ENCODE measurements at places on chromosomes 6 and 20.

GRCh38 chr6:138485005-138485545 lies 14.2 kb downstream of the NHSL1 start:
- no peak for DNase-seq

DNA sequence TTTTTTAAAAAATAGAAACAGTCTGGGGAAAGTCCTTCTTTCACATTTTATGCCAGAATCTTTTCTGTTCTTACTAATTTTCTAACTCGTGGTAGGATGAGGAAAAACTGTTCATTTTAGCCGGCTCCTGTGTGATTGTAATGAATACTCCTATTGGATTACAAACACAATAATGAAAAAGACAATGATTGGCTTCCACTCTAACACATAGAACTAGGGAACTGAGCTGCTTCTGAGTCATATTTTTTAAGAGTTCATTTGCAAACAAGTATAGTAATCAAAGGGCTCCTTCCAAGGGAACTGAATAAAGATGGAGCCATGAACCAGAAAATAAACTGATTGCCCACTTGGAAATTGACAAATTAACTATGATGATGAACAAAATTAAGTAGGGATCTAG lies 265.3 kb upstream of the TCF21 start:
- DNase-seq, result no peak

GRCh38 chr6:129590408-129591022 lies 119.5 kb downstream of the ARHGAP18 start:
- no peak for DNase-seq

DNA sequence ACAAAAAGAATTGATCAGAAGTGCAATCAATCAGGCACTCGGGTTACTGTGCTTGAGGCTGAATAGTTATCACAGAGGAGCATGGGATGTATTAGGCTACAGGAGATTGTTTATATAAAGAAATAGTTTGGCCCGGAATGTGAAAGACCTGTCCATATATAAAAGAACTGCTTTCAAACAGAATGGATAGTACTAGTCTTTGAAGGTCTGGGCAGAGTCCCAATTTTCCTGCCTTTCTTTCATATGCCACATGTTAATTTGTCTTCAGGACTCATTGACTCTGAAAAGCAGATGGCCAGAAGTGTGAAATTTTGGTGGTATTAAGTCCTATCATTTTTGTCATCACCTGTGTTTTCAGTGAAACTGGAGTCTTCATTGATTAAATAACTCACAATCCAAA lies 314.5 kb downstream of the EYA4 start:
- DNase-seq, result no peak

DNA sequence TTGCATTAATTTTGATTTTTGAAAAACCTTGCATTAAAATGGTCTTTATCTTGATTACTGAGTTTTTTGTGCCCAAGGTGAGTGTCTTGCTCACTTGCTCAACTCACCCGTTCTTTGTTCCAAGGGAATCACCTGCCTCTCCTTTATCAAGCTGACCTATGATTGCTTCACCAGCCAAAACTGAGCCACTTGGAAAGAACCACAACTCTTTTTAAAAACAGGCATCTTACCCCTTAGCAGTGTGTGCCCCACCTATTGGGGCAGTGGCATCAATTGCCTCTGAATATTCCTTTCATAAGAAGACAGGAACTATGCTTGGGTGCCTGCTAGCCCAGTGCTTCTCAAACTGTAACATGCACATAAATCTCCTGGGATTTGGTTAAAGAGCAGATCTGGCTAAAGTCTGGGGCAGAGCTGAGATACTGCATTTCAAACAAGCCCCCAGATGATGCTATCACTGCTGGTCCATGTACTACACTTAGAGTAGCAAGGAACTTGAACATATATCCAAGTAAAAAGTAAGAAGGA lies 3.3 kb upstream of the STK38 start:
- no peak for DNase-seq

DNA sequence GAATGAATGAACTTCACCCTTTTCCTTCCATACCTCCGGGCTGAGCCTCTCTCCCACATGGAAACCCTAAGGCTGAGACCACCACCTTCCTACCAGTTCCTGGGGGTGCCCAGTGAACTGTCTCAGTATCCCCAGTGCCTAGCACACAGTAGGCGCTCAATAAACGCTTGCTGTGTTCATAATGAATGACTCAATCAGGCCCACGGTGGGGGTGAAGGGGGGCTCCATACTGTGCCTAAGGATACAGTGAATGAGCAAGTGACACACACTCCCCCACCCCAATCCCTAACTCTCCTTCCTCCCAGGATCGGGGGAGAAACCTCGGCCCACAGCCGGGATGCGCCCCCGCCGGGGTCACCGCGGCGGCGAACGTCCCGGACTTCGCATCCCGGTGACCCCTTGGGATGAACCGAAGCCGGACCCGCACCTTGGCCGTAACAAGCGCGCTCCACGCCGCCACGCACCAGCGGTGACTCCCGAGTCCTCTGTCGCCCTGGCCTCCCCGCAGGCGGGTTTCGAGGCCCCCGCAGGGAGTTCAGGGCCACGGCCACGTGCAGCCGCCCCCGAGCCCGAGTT lies 592 bp downstream of the KCNG1 start:
- no peak for DNase-seq

DNA sequence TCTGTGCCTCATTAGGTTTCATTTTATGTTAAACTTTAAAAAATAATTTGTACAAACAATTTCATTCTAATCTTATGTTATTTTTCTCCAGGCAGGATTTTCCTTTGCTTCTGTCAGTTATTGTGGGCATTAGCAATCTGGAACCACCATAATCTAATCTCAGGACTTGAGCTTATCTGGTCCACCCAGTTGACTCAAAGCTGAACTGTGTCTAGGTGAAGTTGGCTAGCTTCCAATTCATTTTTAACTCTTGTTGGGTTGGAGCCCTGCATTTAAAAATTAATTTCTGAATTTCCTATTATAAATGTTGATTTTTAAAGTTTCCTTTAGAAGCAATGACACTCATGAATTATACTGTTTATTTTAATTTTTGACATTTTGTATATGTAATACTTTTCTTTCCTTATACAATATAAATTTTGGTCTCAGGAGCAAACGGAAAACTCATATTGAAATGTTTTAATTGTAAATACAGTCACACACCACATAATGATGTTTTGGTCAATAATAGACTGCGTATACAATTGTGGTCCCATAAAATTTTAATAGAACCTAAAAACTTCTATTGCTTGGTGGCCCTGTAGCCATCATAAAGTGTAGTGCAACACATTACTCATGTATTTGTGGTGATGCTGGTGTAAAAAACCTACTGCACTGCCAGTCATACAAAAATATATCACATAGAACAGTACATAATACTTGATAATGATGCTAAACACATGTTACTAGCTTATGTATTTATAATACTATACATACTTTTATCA lies 121.3 kb downstream of the CLVS2 start:
- DNase-seq, result no peak

DNA sequence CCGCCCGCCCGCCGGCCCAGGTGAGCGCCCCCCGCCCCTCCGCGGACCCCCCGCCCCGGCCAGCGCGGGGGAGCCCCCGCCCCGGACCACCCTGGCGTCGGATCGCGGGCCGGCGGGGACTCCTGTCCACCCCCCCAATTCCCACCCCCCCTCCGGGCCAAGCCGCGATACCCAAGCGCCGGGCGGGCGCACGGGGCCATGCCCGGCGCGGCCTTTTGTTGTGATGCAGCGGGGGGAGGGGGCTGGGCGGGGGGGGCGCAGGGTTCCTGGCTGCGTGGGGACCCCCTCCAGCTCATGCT lies 245 bp downstream of the SRC start:
- no peak for DNase-seq

DNA sequence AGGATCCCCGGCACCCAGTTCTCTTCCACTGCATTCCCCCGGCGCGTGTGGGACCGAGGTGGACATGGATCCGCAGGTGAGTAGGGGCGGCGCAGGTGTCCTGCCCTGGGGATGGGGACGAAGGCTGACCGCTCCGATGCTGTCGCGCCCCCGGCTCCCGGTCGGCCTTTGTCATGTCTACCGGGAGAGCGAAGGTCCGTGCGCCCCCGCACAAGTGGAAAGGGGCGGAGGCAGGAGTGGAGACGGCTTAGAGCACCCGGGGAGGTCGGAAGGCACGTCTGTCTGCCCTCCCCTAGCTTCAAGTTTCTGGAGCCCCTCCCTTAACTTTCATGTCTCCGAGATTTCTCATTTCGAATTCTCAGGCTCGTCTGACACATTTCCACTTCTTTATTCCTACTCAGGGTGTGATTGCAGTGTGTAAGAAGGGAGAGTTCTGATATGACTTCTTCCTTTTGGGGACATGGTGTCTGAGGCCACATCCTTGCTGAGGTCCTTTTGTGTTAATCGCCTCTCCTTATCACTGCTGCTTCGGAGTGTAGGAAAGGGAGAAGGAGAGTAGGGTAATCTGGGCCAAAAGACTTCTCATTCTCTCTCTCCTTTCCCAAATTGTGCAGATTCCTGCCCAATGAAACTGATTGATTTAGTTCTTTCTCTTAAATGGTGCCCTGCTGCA lies 435 bp downstream of the KIFC1 start:
- no peak for DNase-seq

GRCh38 chr6:35081426-35081851 lies 59.7 kb downstream of the TCP11 start:
- no peak for DNase-seq

DNA sequence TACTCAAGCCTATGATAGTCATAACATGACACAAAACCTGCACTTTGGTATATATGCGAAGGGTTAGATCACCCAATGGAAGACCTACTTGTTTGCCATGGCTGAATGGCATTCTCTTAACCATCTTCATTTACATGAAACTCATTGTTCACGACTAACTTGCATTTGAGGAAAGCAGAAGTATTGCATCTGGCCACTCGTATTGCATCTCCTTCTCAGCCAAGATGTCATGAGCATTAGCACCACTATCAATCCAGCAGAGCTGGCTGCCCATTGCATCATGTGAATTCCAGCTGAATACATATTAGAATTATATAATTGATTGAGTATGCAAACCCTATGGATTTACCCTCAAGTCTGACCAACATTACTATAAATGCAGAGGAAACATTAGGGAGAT lies 390.2 kb downstream of the LAMA2 start:
- DNase-seq, result no peak

- DNase-seq, result no peak
Observed at GRCh38 chr6:125099211-125100073, 54.1 kb upstream of the TPD52L1 start.

- no peak for DNase-seq
Observed at GRCh38 chr20:29079769-29080690, 2177.4 kb upstream of the DEFB115 start.

- DNase-seq, result no peak
Observed at GRCh38 chr20:46898423-46898822, 3.8 kb downstream of the EYA2 start.

GRCh38 chr20:59802471-59803221 lies 130.8 kb downstream of the SYCP2 start:
- DNase-seq, result no peak

DNA sequence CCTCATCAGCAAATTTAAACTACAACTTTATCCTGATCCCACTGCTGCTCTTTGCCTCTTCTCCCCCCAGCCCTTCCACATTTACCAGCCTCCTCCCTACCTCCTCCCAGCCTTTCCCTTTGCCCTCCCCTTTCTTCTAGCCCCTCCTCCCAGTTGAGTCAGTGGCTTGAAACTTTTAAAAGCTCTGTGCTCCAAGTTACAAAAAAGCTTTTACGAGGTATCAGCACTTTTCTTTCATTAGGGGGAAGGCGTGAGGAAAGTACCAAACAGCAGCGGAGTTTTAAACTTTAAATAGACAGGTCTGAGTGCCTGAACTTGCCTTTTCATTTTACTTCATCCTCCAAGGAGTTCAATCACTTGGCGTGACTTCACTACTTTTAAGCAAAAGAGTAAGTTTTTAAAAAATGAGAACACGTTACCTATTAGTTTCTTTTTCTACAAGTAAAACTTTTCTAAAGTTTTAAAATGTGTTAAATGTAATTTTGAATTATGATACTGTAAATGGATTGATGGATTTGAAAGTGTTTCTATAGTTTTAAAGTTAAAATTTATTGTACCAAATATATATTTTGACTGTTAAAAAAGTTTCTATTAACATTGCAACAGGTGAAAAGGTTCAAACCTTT lies at the start of gene GJA1:
Gene GJA1, plus strand, starts transcription at position 203 of the 626 bp plus-strand sequence. CDS start 11,202 bp downstream, outside the sequence.
- DNase-seq, result no peak

GRCh38 chr20:48295966-48296421 lies 510.7 kb upstream of the SULF2 start:
- no peak for DNase-seq

GRCh38 chr6:98343004-98343403 lies 491.4 kb upstream of the POU3F2 start:
- DNase-seq, result no peak

- DNase-seq, result no peak
Observed at GRCh38 chr20:54140927-54141566, 32.7 kb downstream of the CYP24A1 start.

DNA sequence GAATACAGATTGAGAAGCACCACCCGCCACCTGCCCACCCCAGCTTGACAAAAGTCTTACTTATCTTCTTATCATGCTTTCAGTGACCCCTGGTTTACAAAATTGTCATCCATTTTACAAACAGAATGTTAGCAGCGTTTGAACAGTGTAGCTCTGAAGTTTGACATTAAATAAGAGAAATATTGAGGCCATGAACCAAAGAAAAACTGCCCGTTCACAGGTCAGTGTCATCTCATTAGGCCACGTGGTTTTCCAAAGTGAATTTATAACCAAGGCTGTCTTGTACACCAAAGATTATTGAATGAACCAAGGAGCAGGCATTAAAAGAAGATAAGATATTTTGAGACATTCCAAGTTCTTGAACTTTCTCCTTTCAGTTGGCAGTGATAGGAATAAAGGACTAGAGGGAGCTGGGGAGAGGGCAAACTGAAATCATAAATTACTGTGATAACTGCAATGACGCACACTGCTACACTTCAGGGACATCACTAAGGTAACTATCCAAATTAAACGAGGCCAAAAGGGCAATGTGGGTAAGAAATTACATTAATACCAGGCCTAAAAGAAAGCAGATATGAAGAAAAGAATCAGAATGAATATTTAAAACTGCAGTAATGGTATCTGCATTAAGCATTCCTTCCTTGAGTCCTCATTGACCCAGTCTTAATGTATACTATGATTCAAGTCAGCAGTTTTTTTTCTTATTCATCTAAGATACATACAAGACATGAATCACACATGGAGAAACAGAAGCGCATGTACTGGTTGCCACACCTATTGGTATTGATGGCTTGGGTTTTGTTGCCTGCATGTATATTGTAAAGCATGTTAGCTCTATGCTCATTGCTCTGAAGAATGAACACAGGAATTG lies 159.8 kb upstream of the ARG1 start:
- no peak for DNase-seq

- DNase-seq, result no peak
Observed at GRCh38 chr6:107894809-107895396, 63.1 kb downstream of the SEC63 start.

- no peak for DNase-seq
Observed at GRCh38 chr6:135703621-135704020, 147.9 kb upstream of the PDE7B start.

GRCh38 chr6:136420853-136421252 lies 129.4 kb downstream of the MAP7 start:
- DNase-seq, result no peak

DNA sequence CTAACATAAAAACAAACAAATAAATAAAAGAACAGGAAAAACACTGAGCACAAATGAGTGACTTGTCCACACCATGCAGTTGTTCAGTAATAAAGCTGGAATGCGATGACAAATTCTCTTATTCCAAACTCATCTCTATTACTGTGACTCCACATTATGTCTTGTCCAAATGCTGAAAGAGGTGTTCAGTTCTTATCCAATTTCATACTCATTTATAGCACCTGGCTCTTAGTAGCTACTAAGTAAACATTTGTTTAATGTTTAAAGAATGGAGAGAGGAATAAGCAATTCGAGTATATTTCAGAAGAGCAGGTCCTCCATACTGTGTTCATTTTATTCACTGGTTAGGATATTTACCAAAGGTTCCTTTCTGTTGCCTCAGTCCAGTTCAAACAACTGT lies 439.0 kb upstream of the JAG1 start:
- no peak for DNase-seq
